ENCODE measurements at places on chromosomes 3 and 15.

GRCh38 chr3:126448893-126449180 lies 26.9 kb downstream of the ZXDC start:
- DNase-seq, result no peak

- no peak for DNase-seq
Observed at GRCh38 chr3:111853068-111853467, 6.0 kb upstream of the PHLDB2 start.

DNA sequence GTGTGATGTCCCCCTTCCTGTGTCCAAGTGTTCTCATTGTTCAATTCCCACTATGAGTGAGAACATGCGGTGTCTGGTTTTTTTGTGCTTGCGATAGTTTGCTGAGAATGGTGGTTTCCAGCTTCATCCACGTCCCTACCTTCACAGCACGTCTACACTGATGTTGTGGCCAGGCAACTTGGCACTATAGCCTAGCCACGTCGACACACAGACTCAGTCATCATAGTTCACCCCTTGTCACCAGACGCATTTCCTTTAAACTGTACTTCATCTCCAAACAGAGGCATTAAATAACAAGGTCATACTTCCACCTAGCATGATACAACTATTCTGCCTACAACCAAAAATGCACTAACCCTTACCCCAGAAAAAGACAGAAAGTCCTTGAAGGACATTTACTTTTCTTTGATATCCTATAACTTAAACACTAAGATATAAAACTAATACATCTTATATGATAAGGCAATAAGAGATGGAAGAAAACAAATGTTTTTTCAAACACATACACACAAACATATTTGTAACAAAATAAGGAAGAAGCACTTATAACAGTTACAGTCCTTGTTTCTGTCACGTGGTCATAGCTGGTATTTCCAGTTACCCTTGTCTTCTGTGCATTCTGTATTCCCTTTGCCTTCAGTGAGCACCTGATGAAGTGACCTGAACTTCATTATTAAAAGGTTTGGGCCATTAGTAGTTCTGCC lies 121.4 kb downstream of the KLF13 start:
- DNase-seq, result no peak

DNA sequence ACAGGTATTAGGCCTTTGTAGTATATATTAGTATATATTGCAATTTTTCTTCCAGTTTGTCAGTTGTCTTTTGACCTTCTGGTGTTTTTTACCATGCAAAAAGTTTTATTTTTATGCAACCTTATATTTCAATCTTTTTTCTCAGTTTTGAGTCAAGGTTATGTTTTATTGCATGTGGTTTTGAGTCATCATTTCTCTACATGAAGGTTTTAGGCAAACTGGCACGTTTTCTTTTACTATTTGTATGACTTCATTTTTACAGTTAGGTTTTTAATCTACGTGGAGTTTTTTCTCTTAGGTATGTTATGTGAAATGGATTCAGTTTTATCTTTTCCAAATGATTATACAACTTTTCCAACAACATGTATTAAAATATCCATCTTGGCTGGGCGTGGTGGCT lies 36.8 kb upstream of the TCAIM start:
- no peak for DNase-seq

DNA sequence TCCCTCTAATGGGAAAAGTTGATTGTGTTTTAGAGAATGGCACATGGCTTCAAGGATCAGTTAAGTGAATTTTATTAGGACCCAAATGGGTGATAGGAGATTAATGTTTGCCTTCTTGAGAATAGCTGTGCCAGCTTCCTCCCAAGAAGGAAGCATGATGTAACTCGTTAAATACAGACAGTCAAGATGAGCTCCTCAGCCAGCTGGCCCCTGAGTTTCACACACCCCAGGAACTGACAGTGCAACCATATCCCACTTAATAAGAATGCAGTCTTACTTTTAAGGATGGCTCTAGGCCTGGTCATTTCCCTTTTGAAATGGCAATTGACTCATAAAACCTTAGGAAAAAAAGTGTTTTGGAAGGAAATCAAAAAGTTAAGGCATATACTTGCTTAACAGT lies 472.8 kb upstream of the KCNMB2 start:
- DNase-seq, result no peak

DNA sequence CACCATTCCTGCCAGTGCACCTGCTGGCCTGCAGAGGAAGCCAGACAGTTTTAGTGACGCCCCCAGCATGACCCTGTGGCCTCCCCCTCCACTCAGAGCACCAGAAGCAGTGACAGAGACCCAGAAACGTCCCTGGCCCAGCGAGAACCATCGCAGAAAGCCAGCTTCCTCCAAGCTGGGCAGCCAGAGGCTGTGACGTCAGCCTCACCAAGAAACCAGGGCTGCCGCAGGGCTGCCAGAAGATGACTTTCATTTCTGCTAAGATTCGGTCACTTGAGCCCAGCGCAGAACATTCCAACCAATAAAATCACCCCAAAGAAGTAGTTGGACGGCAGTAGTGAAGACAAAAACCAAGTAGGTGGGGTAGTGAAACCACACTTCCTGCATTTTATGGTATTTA lies 29.6 kb upstream of the RPL32 start:
- no peak for DNase-seq

- no peak for DNase-seq
Observed at GRCh38 chr3:115186351-115187148, 39.5 kb upstream of the ZBTB20 start.

DNA sequence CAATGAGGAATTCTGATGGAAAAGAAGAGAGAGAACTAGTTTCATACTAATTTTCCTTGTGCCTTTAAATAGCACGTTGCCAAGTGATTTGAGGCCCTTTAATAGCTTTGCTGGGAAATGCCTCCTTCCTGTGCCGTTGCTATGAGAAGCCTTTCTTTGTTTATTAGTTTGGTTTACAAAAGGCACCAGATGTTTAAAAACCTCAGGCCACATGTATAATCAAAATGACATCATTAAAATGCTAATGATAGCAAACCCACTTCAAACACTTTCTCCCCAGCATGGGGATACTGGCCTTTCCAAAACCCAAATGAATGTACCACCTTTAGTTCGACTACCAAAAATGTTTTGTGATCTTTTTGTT lies 50.0 kb upstream of the TBC1D23 start:
- no peak for DNase-seq

DNA sequence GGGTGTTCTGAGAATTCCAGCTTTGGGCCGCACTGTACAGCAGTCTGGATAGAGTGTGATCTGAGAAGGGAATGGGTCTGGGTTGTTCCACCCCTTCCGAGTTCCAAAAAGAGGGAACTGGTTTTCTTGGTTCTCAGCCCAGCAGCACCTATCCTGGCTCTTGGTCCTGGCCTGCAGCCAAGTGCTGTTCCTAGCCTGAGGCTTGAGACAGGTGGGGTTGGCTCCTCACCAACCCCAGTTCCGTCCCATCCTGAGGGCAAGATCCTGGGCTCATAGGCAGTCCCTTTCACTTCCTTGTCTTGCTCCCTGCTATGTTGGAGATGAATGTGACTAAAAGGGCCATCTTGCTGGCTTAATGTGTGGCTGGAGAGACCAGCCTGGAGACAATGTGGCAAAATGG lies 15.2 kb downstream of the IVD start:
- no peak for DNase-seq

Measured in T-helper 1 cell (primary cell).